ENCODE measurements at places on chromosomes 2 and 18.
A peak's percentile ranks its signal among the peaks of the same experiment; 100 is the strongest.

- no peak for DNase-seq
These were observed 27.3 kb downstream of the MOB4 start for GRCh38 chr2:197543206-197543605.

GRCh38 chr2:176473177-176473576 lies 203.9 kb downstream of the MTX2 start:
- DNase-seq: no peak

DNA sequence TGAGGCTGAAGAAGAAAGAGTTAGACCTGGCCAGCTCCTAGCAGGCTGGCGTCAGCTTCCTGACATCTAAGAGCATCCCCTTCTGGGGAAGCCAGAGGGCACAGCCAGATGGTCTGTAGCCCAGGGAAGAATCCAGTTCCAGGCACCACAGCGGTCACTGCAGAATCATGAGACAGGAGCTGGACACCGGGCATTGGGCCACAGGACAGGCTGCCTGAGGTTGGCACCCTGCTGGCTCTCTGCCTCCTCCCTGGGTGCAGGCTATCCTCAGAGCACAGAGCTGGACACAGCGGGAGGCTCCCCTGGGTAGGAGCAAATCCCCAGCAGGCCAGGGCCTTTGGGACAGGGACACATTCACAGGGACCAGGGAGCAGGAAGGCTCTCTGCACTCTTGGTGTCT lies 19.8 kb upstream of the ATOH8 start:
- DNase-seq: no peak

- no peak for DNase-seq
These were observed 522.8 kb downstream of the MBD2 start for GRCh38 chr18:53701697-53702096.

GRCh38 chr2:188631037-188631809 lies 339.5 kb downstream of the GULP1 start:
- no peak for DNase-seq

- peak; percentile 24 for DNase-seq
These were observed 210.6 kb downstream of the IKZF2 start for GRCh38 chr2:212940816-212941215.

GRCh38 chr2:152622219-152622618 lies 95.0 kb downstream of the PRPF40A start:
- DNase-seq: no peak

GRCh38 chr2:9422321-9423099 lies 818 bp downstream of the ITGB1BP1 start:
- peak; percentile 42 for DNase-seq

GRCh38 chr2:71907503-71907902 lies 240.2 kb downstream of the CYP26B1 start:
- DNase-seq: no peak

- no peak for DNase-seq
These were observed 59.6 kb downstream of the CHRNA1 start for GRCh38 chr2:174704642-174705041.

DNA sequence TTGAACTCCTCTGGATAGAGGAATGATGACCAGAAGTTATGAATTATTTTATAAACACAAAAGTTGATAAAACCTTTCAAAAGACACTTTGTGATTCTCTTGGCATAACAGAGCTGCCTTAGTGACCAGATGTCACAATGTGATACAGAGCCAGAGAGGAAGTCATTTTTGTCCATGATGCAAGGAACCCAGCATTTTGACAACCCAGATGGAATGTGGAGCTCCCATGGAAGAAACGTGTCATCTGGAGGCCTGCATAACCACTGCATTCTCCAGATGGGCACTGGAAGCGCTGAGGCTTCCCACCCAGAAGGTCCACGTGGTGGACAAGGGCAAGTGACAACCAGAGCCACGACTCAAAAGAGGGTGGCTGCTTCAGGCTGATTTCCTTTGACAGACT lies 30.1 kb downstream of the HRH4 start:
- no peak for DNase-seq

GRCh38 chr2:109419171-109419756 lies 194.5 kb downstream of the SEPTIN10 start:
- DNase-seq: no peak

DNA sequence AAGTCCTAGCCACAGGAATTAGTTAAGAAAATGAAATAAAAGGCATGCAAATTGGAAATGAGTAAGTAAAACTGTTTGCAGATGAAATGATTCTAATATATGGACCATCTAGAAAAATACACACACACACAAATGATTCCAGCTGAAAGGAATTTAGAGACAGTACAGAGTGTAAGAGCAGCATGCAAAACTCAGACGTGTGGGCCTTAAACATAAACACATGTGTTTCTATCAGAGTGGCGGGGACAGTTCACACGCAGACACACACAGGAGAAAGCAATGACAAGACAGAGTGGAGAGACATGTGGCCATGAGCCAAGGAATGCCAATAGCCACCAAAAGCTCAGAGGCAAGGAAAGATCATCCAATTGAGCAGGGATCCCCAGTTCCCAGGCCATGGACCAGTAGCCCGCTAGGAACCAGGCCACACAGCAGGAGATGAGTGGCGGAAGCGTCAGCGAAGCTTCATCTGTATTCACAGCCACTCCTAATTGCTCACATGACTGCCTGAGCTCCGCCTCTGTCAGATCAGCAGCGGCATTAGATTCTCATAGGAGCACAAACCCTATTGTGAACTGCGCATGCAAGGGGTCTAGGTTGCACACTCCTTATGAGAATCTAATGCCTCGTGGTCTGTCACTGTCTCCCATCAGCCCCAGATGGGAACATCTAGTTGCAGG lies 155.4 kb downstream of the ARL4C start:
- no peak for DNase-seq

GRCh38 chr2:46187112-46187618 lies 110.0 kb upstream of the EPAS1 start:
- DNase-seq: no peak

DNA sequence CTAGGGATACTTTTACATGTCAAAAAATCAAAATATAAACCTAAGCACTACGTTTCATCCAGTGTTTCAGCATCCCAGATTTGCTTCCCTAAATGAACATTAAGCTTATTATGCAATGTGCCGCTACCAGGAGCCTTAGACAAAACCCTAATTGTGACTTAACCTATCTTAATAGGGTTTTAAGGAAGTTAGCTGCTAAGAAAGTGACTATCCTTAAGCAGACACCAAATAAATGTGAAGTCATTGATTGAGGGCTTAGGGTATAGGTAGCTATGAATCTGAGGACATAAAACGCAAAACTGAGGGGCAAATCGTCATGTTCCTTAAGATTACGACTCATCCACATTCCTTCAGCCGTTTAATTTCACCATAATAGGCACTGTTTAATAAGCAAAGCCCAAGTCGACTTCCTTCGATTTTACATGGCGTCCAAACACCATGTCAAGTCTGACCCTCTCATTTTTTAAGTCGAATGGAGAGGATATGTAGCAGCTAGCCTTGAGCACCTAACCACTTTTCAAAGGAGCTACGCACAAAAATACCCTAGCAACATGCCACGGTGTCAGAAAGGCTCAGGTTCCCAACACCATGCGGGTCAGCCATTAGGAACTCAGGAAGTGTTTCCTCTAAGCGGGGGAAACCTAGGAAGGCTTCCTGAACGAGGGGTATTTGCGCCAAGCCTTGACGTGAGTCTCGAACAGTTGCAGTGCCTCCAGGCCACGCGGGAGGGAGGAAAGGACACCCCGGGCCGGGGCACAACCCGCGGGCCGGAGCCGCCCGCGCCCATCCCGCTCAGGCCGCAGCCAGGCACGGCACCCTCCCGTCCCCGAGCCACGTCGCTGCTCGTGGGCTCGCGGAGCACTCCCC lies 1.0 kb downstream of the HDLBP start:
- DNase-seq: no peak

DNA sequence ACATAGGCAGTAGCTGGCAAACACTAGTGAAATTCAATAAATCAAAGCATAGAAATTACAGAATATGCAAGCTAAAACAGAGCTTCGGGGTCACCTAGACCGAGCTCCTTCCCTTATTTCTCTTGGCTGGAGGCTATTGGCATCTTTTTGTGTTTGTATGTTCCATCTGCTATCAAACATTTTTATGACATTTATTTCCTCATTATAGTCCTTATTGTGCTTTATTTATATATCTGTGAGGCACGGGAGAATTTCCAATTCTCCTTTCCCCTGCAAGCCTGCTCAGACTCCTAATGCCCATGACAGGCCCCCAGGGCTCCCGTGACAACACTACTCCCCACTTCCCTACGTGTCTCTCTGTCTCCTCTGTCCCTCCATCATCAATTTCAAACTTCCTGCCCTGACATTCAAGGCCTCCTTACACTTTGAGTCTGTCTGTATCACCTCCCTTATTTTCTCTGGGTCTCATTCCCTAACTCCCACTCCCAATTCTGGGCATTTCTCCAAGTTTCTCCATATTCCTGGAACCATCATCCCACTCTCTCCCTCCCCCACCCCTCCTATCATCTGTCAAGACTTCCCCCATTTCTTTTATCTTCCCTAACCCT lies 316.9 kb downstream of the OSR1 start:
- DNase-seq: no peak

- DNase-seq: no peak
These were observed 21.7 kb upstream of the PPP3R1 start for GRCh38 chr2:68274022-68274421.

- no peak for DNase-seq
These were observed 3.6 kb upstream of the ERFE start for GRCh38 chr2:238155051-238155760.

GRCh38 chr2:223404616-223405015 lies 197.5 kb downstream of the SCG2 start:
- no peak for DNase-seq

GRCh38 chr2:85761-86160 lies 39.5 kb upstream of the FAM110C start:
- no peak for DNase-seq

DNA sequence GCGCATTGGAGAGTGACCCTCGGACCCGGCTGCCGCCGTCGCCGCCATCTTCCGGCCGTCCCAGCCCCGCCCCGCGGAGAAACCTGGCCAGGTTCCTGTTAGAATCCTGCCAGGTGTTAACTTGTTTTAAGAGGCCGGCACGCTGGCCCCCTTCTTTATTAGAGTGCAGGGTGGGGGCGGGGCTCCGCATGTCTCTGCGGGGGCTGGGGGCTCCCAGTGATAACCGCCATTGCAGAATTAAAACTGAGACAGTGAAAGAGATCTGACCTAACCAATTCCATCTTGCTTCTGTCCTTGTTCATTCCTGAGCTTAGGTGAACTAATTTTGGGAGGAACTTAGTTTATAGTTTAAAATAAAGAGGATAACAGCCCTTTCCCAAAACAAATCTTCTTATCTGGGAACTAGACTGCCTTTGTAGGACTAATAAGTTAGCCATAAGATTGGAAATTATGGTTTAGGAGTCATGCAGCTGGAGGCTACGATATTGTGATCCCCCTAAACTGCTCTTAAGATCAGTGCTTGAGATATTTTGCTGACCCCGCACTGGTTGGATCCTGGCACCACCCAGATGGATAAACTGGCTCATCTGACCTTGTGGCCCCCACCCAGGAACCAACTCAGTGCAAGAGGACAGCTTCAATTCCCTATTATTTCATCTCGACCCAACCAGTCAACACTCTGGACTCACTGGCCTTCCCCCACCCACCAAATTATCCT lies 543 bp upstream of the STARD7 start:
- no peak for DNase-seq

GRCh38 chr2:208311954-208312353 lies 45.9 kb downstream of the PIKFYVE start:
- no peak for DNase-seq

- DNase-seq: no peak
These were observed 28.4 kb downstream of the ARHGEF4 start for GRCh38 chr2:130864830-130865800.

DNA sequence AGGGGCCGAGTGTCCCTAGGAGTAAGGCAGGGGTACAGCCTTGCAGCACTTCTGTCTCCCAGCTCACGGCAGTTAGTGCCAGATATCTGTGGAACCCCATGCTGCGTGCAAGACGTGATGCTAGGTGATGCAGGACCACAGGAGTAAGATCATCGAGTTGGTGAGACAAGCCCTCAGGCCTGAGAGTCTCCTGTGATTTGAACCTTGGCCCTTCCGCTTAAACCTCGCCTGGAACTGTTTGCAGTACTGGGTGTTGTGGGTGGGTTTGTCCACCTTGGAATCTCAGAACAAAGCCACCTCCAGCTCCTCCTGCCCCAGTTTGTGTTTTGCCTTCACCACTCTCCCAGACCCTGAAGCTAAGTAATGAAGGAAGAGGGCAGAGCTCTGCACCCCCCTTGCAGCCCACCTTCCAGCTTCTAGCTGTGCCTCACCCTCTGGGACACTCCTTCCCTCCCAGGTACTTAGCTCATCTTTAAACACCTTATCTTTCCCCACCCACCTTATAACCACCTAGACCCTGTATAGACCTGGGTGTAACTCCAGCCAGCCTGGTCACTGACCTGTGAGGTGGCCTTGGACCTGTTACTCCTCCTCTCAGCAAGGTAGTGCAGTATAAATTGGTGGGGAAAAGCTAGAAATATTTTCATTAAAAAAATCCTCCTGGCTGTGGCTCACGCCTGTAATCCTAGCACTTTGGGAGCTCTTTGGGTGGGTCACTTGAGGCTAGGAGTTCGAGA lies 6.6 kb downstream of the CNNM4 start:
- DNase-seq: no peak

DNA sequence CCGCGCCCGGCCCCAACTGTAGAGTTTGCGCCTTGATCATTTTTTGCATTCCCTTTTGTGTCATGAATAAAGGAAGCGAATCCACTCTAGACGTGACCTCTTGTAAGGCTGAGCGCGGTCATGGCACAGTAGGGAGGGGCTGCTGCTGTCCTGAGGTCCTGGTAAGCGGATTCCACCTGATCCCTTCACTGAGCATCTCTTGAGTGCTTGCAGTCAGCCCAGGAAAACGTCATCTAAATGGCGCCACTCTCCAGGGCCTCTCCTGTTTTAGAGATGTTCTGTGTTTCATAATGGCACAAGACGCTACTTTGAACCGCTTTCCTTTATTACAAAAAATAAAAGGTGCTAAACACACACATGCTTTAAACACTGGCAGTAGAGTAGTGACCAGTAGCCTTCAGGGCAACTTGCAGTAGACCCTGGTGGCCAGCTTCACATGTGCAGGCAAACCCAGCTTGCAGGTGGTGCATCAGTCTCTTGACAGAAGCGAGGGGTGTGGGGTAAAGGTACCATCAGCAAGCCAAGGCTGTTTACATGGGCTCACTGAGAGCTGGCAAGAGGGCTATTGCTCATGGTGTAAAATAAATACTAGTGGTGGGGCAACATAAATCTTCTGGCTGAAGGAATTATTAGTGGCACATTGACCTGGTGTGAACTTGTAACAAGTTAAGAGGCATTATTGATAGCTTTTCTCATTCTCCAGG lies 43.0 kb upstream of the ACKR3 start:
- DNase-seq: no peak

- no peak for DNase-seq
These were observed 43.3 kb downstream of the DDX1 start for GRCh38 chr2:15634846-15635490.

DNA sequence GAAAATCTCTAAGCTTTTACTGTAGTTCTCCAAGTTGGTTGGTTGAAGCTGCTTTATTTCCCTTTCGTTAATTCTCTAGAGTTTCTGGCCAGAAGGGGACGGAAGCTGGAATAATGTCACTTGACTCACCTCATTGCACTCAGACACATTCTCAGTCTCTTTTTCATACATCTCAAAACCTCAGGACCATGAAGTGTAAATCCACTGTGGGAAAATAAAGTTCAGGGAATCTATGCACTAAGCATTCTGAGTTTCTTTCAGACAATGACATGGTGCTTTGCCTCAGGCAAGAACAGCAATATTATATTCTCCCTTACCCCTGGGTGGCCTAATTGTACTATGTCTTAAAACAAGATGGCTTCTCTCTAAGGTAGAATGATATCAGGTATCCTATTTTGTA lies 167.8 kb downstream of the PRPF40A start:
- no peak for DNase-seq

- no peak for DNase-seq
These were observed 25.9 kb upstream of the RFX8 start for GRCh38 chr2:101500860-101501259.
